ENCODE measurements at places on chromosomes 7 and 10.

- no peaks in the 10 kb centered on the region for H3K36me3 ChIP-seq
- DNase-seq = no peak
- H3K27ac ChIP-seq = no peak overlapping the region
- H3K4me3 ChIP-seq = no peak overlapping the region
Measured at GRCh38 chr7:122758501-122758900, 55.8 kb upstream of the RNF148 start.

DNA sequence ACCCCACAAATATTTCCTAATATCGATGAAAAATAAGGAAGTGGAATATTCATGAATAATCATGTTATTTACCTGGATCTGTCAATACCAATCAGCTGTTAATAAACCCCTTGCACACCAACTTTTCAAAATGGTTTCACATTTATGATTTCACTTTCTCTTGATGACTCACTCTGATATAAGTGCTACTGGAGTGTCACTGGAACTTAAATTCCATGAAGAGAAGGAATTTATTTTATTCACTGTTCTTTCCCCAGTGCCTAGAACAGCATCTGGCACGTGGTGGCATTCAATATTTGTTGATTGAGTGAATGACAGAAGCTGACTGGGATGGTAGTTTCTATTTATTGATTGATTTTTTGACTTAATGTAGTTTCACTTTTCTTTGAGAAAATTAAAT is 3.5 kb upstream of the ENO4 start:
- H3K4me1 ChIP-seq = peaks cover 12% of the 10 kb centered on the region
- no peak for DNase-seq

DNA sequence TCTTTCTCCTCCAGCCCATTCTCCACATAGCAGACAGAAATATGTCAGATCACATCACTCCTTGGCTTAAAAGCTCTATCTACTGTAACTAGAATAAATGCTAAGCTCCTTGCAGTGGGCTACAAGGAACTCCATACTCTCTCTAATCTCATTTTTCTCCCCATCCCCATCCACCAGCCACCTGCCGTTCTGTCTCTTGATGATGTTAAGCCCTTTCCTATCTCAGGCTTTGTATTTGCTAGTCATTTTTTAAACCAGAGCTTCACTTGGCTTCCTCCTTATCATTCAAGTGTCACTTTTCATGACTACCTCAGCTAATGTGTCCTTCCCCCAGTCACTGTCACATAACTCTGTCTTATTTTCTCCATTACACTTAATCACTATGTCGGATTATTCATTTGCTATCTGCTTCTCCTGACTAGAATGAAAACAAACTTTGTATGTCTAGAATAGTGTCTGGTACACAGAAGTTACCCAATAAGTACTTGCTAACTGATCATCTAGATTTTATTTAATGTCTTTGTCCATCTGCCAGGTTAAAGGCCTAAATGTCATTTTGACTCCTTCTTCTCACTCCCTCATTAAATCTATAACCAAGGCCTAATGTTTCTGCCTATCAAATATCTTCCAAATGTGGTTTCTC is 87.2 kb upstream of the RPA3 start:
- H3K4me3 ChIP-seq = no peak overlapping the region
- no peaks in the 10 kb centered on the region for H3K36me3 ChIP-seq
- no peak overlapping the region for H3K27ac ChIP-seq

DNA sequence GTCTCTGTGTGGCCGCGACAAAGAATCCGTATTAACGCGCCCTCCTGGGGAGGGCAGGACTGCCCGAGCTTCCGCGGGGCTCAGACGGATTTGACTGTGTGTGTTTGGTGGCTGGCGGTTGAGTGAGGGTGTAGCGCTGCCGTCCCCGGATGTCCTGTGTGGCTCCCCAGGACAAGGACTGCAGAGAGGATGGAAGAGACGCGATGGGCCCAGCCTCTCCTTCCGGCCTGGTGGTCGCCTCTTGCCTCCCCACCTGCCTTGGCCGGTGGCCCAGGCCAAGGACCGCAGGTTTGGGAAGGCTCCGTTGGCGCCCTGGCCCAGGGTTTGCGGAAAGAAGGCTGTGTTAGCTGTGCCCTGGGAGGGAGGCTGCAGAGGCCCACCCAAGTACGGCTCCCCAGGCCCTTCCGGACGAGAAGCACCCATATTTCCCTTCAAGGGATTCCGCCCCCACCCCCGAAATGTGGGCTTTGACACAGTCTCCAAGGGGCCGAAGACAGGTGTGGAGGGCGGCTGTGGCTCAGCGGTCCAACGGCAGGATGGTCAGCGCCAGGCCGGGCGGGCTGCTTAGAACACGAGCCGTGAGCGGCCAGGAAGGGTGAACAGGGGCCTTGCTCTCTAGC is 2.3 kb downstream of the UNCX start:
- no peak overlapping the region for H3K4me3 ChIP-seq
- peaks cover 12% of the 10 kb centered on the region for H3K36me3 ChIP-seq
- no peak for DNase-seq
- no peak overlapping the region for H3K27ac ChIP-seq
- peaks cover 54% of the 10 kb centered on the region for H3K27me3 ChIP-seq

DNA sequence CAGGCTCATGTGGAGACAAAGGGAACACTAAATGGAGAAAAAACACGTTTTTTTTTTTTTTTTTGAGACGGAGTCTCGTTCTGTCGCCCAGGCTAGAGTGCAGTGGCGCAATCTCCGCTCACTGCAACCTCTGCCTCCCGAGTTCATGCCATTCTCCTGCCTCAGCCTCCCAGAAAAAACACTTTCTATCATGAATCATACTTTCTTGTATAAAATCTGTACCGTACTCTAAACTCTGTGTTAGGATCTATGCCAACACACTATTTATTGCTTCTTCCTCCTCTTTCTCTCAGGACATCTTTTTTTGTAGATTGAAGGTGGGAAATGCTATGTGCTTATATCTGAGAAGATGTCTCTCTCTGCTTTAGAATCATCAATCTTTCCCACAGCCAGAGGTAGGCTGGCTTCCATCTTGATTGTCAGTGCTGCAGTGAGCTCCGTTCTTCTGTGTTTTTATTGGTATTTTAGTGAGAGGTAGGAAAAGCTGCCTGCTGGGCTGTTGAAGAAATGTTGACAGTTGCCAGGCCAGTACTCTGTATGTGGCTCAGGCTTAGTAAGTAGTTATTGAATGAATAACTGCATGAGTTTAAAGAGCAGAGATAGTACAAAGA is 101.1 kb downstream of the GPR85 start:
- no peak overlapping the region for H3K4me3 ChIP-seq
- DNase-seq = no peak
- H3K27me3 ChIP-seq = no peaks in the 10 kb centered on the region
- H3K27ac ChIP-seq = no peak overlapping the region
- peaks cover 20% of the 10 kb centered on the region for H3K4me1 ChIP-seq

DNA sequence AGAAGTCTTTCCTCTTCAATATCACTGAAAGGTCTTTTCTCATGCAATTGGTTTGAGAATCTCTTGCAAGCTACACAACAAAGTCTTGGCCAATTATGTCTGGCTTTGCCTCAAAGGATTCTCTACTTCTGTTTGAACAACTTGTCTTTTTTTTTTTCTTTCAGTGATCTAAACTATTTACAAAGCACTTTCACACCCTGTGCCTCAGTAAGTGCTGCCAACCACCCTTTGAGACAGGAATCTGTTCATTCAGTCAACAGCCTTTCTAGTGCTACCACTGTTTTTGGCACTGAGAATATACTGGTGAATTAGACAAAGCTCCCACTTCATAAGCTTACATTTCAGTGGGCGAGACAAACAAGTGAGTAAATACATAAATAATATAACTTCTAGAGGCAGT is 26.9 kb upstream of the SDK1 start:
- no peaks in the 10 kb centered on the region for H3K36me3 ChIP-seq
- peaks cover 4% of the 10 kb centered on the region for H3K27me3 ChIP-seq
- H3K27ac ChIP-seq = no peak overlapping the region
- peaks cover 15% of the 10 kb centered on the region for H3K4me1 ChIP-seq
- DNase-seq = no peak

DNA sequence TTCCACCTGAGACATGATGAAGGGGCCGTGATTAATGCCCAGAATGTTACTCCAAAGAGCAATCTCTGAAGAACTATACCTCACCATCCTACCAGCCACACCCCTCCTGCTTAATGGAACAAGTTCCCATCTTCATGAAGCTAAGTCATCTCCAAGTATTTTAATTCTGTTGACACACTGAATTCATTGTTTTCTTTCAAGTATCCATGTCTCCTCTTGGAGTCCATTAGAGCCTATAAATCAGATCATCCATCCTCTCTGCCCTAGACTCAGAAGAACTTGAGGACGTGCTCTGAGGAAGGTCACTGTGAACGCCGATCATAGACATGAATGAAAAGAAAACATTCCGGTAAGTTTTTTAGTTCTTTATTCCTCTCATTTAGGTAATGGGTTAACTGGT is 126.8 kb downstream of the RSU1 start:
- no peaks in the 10 kb centered on the region for H3K27me3 ChIP-seq
- H3K27ac ChIP-seq = no peak overlapping the region
- no peak for DNase-seq
- H3K4me3 ChIP-seq = no peak overlapping the region
- no peaks in the 10 kb centered on the region for H3K4me1 ChIP-seq

GRCh38 chr10:17516376-17516775 is 62.0 kb upstream of the ST8SIA6 start:
- no peak for DNase-seq
- no peak overlapping the region for H3K4me3 ChIP-seq
- no peak overlapping the region for H3K27ac ChIP-seq
- H3K4me1 ChIP-seq = peaks cover 21% of the 10 kb centered on the region
- no peaks in the 10 kb centered on the region for H3K27me3 ChIP-seq
- H3K36me3 ChIP-seq = no peaks in the 10 kb centered on the region

DNA sequence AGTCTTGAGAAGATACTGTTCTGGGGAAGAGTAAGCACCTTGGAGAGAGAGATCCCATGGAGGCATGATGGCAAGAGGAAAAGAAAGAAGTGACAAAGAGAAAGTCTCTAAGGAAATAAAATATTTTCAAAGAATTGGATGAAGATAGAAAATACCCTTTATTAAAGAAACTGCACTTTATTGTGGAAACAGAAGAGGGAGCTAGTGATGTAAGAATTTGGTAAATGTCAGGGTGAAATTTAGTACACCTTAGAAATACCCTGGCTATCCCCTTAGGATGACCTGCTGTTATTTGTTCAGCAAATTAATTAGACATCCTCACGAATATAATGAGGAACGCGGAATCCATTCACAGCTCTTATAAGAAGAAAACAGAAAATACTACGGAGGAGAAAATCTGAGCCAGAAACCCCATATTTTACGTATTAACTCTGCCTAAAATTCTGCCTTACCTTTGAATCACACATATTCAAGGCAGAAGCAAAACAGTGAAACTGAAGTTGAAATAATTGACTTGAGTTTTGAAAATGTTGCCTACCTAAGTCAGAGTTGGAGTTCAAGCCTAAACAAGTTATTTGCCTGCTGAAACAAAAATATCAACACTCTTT is 90.7 kb downstream of the TFPI2 start:
- peaks cover 15% of the 10 kb centered on the region for H3K27me3 ChIP-seq
- H3K4me1 ChIP-seq = peaks cover 4% of the 10 kb centered on the region
- no peak overlapping the region for H3K27ac ChIP-seq
- H3K4me3 ChIP-seq = no peak overlapping the region
- DNase-seq = no peak

DNA sequence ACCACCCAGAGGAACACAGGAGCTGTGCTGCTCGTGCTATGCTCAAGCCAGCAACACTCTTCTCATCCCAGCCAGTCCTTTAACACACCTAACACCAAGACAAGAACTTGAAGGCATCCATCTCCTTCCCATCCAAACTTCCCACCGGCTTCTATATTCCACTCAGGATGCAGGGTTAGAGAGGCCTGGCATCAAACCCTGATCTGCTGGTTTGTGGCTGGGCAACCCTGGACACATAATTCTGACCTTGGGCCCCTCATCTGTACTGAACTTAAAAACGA is 5.6 kb upstream of the MYO1G start:
- H3K4me1 ChIP-seq = peaks cover 48% of the 10 kb centered on the region
- DNase-seq = no peak
- no peaks in the 10 kb centered on the region for H3K27me3 ChIP-seq
- peaks cover 22% of the 10 kb centered on the region for H3K36me3 ChIP-seq
- H3K27ac ChIP-seq = no peak overlapping the region

DNA sequence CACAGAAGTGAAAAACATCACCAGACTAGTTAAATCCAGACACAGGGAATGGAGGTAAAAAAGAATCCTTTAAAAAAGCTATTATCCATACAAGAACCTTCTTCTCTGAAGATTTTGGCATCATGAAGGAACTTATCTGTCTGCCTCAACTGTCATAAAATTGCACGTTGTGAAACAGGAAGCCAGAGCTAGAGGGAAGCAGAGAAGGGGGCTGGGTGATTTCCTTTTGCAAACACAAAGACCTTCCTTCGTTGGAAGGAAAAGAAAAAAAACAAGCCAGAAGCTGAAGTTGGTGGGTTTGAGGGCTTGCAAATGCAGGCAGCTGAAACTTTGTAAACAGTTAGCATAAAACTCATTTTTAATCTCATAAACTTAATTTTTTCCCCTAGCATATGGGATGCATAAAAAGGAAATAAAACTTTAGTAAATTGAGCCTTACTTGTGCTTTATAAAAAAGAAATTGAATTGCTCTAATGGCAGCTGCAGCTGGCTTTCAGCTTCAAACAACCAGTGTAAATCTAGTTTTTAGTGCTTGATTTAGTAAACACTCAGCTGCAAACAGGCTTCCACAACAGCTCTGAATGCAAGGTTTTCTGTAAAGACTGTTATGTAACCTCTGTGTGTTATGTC is 101.6 kb downstream of the OTUD1 start:
- no peak overlapping the region for H3K4me3 ChIP-seq
- H3K27ac ChIP-seq = no peak overlapping the region
- DNase-seq = no peak

DNA sequence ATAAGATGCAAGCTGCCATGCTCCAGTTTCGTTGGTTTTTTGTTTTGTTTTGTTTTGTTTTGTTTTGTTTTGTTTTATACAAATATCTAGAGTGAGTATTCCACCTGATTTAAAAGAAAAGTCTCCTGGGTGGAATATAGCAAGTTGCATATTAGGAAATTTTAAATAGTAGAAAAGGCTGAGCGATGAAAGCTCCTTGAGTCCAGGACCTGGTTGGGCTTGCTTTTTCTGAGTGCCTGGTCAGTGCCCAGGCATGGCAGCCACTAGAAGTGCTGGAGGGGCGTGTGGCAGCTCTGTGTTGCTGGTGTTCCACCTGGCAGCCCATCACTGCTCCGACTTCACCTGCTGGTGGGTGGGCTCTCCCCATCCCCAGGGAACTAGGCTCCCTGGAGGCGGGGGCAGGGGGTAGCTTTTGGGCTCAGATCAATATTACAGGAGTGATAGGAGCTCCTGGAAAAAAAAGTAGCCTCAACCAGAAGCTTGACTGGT is 8.0 kb downstream of the COL17A1 start:
- H3K4me1 ChIP-seq = no peaks in the 10 kb centered on the region
- no peak overlapping the region for H3K4me3 ChIP-seq
- H3K27me3 ChIP-seq = peaks cover 6% of the 10 kb centered on the region
- no peaks in the 10 kb centered on the region for H3K36me3 ChIP-seq
- H3K27ac ChIP-seq = no peak overlapping the region

DNA sequence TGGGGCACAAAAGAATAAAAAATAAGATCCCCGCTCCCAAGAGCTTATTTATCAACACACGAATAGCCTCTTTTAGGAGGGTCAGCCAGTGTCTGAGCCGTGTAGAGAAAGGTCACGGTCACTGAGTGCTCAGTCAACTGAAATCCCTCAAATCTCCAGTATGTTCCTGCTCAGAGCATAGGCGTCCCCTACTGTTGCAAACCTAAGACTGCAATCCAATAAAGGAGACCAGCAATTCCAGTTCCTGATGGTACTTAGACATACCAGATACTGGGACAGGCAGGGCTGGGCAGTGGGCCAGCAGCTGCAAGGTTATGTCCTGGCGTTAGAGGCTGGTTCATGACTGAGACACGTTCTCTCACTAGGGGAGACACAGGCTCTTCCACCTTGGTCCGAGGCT is 93.6 kb downstream of the CACNB2 start:
- no peak for DNase-seq
- H3K36me3 ChIP-seq = no peaks in the 10 kb centered on the region
- H3K4me1 ChIP-seq = peaks cover 6% of the 10 kb centered on the region
- no peak overlapping the region for H3K27ac ChIP-seq
- H3K4me3 ChIP-seq = no peak overlapping the region
